ENCODE measurements at places on chromosomes 3 and 15.

DNA sequence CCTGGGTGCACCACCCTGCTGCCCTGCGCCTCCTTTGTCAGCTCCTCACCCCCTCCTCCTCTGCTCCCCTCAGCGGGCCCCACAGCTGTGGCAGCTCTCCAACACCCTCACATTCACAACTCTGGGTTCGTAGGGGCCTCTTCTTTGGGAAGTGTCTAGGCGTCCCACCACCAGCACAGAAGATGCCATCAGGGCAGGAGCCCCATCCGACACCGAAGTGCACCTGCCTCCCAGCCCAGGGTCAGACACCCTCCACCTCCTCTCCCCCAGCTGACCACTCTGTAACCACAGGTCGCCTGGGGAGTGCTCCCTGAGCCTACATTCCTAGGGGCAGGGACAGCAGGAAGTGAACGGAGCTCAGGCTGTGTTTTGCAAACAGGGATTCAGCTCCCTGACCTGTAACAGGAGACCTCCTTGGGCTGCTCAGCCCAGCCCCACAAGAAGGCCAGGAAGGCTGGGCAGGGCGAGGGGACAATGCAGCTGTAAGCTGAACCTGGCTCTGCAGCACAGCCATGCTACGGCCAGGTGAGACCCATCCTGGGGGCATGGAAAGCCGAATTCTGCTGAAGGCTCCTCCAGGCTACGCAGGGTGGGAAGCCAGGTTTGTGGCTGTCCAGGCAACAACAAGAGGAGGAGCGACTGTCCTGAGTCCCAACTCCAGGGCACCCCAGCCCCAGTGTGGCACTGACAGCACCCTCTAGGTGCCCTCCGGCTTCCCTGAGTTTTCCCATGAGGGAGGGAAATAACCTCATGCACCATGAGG lies 269.0 kb downstream of the GOLGA6L6 start:
- DNase-seq: no peak

- no peak for DNase-seq
Measured at GRCh38 chr15:63869371-63870042, 35.8 kb upstream of the HERC1 start.

GRCh38 chr3:177589911-177590381 lies 392.7 kb upstream of the TBL1XR1 start:
- no peak for DNase-seq

DNA sequence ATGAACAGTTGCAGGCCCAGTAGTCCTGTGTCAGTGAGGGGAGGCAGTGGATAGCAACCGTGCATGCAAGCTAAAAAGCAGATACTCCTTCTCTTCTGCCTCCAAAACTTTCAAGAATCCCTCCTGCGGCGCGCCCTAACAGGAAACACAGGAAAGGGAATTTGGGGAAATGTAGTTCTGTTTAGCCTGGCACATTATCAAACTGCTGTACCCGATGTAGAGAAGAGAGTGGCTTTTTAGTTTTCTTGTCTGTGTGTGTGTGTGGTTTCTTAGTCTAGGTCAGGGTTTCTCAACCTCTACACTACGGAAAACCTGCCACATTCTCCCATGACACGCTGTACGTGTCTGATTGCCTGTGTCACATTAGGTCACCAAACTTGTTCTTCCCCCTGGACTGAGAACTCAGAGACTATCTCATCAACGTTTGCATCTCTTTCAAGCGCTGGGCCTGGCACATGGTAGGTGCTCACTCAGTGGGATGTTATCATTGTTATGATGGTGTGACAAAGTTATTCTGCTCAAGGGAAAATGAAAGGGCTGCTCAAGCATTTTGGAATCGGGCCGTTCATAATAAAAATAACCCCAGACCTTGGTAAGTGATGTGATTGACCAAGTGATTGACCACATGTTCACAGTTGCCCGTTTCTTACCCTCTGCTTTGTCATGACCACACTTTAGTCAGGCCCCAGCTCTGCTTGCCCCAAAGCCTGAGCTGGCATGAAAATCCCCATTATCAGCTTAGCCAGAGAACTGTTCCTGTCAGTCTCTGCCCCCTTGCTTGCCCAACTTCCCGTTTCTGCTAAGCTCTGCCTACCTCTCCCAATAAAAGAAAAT lies 33.2 kb downstream of the TM4SF4 start:
- DNase-seq: no peak

DNA sequence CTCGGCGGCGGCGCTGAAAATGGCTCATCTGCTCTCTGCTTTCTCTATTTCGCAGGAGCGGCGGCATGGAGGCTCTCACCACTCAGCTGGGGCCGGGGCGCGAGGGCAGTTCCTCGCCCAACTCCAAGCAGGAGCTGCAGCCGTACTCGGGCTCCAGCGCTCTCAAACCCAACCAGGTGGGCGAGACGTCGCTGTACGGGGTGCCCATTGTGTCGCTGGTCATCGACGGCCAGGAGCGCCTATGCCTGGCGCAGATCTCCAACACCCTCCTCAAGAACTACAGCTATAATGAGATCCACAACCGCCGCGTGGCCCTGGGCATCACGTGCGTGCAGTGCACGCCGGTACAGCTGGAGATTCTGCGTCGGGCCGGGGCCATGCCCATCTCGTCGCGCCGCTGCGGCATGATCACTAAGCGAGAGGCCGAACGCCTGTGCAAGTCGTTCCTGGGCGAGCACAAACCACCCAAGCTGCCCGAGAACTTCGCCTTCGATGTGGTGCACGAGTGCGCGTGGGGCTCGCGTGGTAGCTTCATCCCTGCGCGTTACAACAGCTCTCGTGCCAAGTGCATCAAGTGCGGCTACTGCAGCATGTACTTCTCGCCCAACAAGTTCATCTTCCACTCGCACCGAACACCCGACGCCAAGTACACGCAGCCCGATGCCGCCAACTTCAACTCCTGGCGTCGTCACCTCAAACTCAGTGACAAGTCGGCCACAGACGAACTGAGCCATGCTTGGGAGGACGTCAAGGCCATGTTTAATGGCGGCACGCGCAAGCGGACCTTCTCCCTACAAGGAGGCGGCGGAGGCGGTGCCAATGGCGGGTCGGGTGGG lies 790 bp downstream of the SKOR1 start:
- no peak for DNase-seq
